ENCODE measurements at places on chromosomes 5 and 9.

DNA sequence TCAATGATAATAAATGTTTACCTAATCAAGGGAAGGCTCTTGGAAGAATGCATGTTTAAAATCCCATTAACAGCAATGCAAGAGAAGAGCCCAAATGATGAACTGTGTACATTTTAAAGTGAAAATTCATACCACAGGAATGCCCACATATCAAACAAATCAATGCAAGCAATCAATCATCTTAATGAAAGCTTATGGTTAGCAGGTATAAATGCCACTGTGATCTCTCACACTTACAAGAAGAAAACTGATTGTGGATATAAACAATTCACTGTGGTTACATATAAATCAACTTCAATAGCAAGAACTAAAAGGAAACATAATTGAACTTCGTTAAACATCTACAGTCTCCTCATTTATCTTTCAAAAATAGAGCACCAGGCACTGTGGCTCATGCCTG is 161.0 kb upstream of the RORB start:
- DNase-seq: no peak

GRCh38 chr9:6014670-6015270 is 654 bp downstream of the RANBP6 start:
- DNase-seq: peak; percentile 8

GRCh38 chr5:180140079-180140554 is 68.6 kb upstream of the RNF130 start:
- no peak for DNase-seq

- no peak for DNase-seq
Observed at GRCh38 chr5:128966846-128967245, 1.6 kb downstream of the SLC27A6 start.

DNA sequence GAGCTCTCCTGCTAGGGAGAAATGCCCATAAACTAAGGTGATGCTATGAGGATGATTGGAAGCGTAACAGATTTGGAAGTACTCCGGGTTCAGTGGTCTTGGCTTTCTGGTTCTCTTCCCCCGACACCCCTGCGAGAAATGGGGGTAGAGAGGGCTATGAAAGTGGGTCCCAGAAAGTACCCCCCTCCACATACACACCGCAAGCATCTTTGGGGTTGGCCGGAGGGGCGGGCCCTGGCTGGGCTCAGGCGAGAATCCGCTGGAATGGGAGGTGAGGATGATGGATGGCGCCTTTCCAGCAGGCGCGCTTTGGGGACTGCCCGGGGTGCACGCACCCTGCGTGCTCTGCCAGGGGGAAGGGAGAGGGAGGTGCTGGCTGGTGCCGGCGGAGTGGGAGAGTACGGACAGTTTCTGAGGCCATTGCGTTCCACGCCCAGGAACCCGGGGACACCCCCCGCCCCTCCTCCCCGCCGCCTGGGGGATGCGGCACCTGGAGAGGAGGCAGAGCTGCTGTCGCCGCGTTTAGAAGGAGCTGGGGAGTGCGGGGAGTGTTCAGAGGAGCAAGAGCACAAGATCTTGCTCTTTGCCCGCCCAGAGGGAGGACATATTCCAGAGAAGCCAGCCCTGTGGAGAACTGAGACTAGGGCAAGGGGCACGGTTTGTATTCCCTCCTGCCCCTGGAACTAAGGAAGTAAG is 1.9 kb downstream of the PCSK5 start:
- peak; percentile 44 for DNase-seq

GRCh38 chr5:124948062-124948753 is 201.8 kb upstream of the ZNF608 start:
- no peak for DNase-seq

DNA sequence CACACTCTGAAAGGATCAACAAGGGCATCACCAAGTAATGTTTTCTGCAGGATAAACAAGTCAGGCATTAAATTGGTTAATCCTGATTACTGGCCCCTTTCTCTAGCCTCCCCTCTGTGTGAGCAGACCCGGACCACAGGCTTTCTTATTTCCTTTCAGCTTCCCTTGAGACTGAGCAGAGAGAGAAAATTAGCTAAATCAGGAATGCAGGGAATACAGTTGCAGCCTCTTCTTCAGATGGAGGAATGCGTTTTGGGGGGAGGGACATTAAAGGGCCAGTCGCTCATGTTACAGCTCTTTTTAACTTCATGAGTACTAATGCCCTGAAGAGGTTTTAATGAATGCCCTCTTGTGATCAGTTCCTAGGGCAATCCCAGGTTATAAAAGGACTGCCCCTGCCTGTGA is 19.8 kb downstream of the PCDHAC2 start:
- no peak for DNase-seq

- DNase-seq: no peak
Observed at GRCh38 chr5:148873690-148874485, 47.5 kb downstream of the ADRB2 start.

DNA sequence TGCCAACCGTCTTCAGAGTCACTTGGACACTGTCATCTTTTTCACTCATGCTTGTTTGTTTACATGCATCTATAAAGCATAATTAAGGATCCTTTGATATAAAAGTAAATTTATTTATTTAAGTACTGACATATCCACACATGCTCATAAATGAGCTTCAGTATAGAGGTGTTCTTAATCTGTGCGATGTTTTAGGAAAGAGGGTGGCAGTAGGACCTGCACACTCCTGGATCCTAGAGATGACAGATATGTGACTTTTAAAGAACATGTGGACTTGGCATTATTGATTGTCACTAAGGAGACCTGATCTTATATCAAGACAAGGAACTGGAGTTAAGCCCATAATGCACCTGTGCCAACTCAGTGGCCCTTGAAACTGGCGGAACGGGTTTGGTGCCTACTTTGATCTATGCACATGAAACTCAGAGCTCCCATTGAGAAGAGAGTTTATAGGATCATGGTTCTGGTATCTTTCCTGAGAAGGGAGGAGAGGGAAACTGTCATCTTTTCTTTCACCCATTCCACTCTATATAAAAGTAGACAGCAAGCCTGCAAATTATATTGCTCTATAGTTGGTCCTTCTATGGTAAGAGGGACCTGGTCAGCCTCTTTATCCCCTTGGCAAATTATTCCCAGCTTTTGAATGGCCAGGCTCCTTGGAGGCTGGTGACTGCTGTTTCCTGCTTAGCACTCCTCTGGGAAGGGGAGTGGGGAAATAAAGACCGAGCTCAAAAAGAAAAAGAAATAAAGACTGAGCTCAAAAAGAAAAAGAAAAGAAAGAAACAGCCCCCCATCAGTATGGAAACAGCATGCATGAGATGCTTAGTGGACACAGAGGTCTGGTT is 57.8 kb upstream of the LIFR start:
- no peak for DNase-seq

DNA sequence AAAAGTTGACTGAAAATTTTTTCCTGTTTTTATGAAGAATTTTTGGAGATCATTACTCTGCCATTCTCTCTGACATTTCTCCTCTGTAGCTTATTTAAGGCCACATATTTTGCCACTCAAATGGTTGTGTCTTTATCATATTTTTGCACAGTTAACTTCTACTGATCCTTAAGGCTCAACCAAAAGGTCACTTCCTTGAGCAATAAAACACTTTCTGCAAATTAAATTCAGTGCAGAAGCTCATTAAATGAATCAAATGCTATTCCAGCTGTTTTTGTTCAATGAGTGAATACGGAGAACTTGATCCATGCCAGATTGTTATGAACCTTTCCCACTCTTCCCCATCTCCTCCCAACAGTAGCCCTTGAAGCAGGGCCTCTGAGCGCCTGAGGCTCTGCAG is 93.8 kb upstream of the EPB41L4A start:
- no peak for DNase-seq

- DNase-seq: no peak
Observed at GRCh38 chr9:13209498-13209897, 70.0 kb downstream of the MPDZ start.

GRCh38 chr5:102596951-102597350 is 98.2 kb upstream of the SLCO6A1 start:
- no peak for DNase-seq

- no peak for DNase-seq
Observed at GRCh38 chr5:7759951-7760580, 90.9 kb downstream of the CFAP90 start.

DNA sequence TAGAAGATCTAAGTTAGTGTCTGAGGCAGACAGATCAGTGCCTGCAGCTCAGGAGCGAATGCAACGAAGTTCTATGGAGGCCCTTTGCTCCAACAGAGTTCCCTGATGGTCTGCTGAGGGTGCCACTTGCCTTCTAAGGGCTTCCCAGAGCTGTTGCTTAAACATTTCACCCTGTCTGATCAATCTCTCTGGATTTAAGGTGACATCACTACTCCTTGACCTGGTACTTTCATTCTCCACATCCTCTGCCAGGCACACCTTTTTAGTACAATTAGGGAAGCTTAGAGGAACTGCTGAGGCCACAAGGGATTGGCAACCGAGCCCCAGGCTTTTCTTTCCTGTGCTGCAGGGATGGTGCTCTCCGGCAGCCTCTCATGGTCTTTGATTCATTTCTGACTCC is 94.2 kb upstream of the IFNK start:
- DNase-seq: no peak

DNA sequence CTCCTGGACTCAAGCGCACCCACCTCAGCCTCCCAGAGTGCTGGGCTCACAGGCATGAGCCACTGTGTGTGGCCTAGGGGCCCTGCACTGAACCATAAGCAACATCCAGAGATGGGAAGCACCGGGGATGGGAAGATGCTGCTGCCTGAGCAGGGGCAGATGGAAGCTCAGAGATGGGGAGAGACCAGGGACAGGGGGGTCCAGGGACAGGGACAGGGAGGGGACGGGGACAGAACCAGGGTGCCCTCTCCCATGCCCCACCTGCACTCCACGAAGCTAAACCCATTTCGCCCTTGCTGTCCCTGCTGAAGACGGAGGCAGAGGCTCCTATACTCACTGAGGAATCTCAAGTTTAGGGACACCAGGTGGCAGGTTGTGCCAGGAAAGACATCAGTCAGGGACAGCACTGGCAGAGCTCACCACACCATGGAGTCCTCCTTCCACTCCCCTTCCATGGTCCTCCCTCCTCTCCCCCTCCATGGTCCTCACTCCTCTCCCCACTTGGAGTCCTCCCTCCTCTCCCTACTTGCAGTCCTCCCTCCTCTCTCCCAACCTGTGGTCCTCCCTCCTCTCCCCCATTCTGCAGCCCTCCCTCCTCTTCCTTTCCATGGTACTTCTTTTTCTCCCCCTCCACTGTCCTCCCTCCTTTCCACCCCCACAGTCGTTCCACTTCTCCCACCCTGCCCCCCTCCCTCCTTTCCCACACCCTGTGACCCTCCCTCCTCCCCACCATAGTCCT is 45.5 kb upstream of the LRRC14B start:
- DNase-seq: no peak

- no peak for DNase-seq
Observed at GRCh38 chr5:172200476-172200875, 6.5 kb downstream of the EFCAB9 start.

GRCh38 chr9:115235221-115235620 is 117.3 kb upstream of the TNC start:
- no peak for DNase-seq

All from globus pallidus (tissue), 1 donor.